ENCODE measurements at places on chromosomes 3 and 15.

DNA sequence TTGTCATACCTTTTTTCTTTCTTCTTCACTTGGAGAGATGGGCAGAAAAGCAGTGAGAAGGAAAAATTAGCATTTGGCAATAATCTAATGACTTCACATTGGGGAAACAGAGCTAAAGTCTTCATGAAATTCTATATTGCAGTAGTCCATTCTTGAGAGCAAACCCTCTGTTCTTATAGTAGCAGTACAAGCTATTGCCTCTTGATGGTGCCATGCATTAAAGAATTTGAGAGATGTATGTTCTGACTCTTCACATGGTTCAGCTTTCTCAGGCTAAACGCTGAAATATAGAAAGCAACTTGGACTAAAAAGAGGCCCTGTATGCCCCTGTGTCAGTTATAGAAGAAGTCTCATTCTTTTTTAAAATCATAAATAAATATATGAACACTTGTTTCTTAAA lies 36.0 kb downstream of the PHLDB2 start:
- DNase-seq: no peak

- no peak for DNase-seq
Observed at GRCh38 chr3:171768281-171768900, 41.9 kb downstream of the PLD1 start.

DNA sequence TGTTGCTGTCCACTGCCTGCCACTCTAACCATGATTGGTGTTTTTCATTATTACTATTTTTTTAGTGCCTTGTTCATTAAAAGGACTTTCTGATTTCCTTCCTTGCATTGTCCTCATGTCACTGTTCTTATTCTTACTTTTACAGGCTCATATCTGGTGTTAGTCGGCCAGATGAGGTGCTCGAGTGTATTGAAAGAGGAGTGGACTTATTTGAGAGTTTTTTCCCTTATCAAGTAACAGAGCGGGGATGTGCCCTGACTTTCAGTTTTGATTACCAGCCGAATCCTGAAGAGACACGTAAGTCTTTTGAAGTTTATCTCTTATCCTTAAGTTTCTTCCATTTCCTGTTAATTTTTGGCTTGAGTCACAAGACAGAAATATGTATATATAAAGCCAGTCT lies 23.2 kb downstream of the QTRT2 start:
- no peak for DNase-seq

- DNase-seq: no peak
Observed at GRCh38 chr3:120526011-120526870, 69.9 kb upstream of the NDUFB4 start.

DNA sequence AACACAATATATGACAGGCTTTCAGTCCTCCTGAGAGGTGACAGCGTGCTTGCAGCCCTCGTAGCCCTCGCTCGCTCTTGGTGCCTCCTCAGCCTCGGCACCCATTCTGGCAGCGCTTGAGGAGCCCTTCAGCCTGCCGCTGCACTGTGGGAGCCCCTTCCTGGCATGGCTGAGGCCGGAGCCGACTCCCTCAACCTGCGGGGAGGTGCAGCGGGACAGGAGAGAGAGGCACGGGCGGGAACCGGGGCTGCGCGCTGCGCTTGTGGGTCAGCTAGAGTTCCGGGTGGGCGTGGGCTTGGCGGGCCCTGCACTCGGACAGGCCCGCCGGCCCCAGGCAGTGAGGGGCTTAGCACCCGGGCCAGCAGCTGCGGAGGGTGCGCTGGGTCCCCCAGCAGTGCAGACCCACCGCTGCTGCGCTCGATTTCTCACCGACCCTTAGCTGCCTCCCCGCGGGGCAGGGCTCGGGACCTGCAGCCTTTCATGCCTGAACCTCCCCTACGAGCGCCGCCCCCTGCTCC lies 60.4 kb upstream of the HRH1 start:
- no peak for DNase-seq

- no peak for DNase-seq
Observed at GRCh38 chr15:96366526-96366877, 36.0 kb downstream of the NR2F2 start.

DNA sequence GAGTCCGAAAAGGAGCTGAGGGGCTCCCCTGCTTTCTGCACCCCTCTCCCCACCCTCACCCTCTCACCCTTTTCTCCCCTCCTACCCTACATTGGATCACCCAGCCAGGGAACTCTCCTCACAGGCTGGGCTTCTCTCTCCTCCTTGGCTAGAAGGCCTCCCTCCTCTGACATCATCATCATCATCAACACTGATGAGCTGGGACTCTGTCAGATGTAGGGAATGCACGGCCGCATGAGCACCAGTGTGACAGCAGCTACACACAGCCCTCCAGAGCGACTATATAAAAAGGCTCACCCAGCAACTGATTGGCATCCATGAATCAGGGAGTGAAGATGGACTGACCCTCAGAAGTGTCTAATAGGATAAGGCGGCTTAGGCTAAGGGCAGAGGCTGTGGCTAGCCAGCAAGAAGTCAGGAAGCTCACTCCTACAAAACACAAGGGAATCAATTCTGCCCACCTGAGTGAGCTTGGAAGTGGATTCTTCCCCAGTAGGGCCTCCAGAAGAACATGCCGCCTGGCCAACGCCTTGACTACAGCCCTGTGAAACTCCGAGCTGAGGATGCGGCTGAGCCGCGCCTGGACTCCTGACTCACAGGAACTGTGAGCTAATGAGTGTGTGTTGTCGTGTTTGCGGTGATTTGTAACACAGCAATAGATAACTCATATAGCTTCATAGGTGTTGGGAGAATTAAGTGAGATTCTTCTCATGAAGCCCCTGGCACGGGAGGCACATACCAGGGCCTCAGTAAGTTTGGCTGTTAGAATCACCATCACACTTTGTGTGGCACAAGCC lies 147.6 kb downstream of the FAM43A start:
- no peak for DNase-seq

- DNase-seq: no peak
Observed at GRCh38 chr15:64400583-64400982, 12.9 kb downstream of the TRIP4 start.

GRCh38 chr15:84631706-84632272 lies 22.3 kb downstream of the WDR73 start:
- no peak for DNase-seq

DNA sequence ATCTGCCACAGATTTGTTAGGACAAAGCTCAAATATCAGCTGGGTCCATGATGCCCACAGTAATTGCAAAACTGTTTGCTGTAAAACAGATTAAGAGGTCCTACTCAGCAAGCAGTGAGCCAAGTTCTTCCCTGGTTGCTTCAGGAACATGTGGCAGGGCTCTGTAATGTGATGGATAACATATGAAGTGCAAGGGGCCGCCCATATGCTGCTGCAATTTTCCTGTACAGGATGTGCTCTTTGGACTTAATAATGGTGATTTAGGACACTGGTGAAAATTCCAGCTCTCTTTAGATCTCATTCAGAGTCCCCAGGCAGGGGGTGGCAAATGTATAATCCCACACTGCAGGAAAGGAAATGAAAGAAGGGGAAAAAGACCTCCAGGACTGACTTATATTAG lies 289.4 kb downstream of the LSAMP start:
- DNase-seq: no peak

DNA sequence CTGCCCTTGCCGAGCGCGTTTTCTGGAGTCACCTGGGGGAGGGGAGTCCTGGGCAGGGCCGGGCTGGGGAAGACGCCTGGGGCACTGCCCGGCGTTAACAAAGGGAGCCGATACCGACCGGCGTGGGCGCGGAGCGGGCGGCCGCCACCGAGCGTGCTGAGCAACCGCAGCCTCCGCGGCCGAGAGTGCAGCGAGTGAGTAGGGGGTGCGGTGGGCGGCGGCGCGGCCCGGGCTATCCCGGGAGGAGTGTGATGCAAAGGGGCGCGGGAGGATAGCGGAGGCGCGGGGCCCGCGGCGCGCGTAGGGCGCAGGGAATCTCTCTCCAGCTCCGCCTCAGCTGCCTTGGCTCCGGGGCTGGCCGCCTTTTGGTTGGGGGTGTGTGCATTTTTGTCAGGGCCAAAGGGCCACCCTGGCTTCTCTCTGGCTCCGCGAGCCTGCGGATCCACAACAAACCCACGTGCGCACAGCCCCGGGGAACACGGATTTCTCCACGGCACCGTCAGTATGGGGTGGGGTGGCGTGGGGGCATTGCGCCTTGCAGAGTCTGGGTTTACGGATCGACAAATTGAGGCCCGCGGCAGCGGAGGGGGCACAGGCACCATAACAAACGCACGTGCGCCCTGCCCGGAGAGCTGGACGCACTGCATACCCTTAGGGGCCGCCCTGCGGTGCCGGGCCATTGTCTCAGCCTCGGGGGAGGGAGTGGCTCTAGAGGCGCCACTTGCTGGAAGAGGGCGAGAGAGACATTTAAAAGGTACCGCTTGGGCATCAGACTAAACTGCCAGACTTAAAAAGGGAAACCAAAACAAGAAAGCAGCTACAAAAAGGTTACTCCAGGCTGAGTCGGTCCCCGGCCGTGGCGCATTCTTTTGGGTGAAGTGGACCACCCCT lies 560 bp downstream of the ST6GAL1 start:
- DNase-seq: peak; percentile 84

DNA sequence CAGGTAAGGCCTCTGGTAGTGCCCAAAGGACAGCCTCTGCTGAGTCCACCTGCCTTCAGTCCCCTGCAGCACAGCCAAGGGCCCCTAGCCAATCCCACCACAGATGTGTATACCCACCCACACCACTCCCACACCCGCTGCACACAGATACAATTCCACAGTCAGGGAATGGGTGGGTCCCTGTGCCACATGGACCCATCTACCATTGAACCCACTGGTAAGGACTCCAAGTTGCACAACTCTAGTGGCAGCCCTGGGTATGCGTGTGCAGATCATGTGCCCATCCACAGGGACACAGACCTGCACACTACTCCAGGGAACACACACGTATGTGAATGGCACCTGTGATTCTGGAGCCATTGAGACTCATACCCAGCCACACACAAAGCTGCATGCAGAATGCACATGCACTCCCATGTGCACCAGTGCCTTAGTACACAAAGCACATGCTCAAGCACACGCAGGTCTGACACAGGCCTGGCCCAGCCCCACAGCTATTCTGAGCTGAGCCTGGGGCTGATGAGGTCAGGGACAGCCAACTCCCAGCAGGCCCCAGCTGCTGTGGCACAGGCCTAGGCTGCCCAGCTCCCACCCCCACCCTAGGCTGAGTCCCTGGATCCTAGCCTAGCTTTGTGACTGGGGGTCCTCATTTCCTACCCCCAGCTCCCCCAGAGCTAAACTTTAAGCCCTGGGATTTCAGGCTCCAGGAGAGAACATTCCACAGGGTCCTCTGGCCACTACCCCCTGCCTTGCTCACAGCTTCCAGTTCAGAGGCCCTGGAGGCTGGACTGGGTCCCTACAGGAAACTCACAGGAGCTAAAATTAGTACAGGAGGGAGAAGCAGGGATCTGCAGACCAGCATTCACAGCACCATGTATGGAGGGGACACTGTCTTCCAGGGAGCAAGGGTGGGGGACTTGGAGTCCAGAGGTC lies 2.7 kb upstream of the ALS2CL start:
- DNase-seq: no peak

DNA sequence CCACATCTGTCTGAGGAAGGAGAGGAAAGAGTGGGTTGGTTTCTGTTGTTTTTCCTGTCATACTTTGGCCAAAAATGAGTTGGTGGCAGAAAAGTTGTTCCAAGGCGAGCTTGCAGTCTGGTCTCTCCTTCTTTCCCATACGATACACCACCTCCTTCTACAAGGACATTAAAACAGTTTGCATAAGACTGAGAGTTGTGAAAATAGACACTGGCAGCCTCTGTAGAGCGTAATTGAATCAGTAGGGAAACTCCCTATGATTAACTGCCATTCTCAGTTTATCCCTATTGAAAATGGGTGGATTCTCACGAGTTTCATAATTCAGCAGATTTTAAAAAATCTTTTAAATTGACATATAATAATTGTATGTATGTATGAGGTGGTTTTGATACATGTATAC lies 3.7 kb upstream of the LSG1 start:
- DNase-seq: no peak

DNA sequence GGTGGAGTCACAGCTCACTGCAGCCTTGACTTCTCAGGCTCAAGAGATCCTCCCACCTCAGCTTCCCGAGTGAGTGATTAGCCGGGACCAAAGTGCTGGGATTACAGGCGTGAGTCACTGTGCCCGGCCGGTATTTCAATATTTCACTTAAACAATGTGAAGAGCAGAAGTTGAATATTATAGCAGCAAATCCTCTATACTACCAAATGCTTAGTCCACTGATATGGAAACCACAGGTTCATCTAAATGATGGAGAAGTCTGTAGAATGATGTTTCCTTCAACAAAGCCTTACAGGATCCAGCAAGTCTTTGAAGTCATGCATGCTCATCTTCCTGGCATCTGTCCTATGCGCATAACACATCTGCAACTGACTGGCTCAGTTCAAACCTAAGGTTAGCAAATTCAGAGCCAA lies 20.3 kb upstream of the UACA start:
- DNase-seq: no peak

DNA sequence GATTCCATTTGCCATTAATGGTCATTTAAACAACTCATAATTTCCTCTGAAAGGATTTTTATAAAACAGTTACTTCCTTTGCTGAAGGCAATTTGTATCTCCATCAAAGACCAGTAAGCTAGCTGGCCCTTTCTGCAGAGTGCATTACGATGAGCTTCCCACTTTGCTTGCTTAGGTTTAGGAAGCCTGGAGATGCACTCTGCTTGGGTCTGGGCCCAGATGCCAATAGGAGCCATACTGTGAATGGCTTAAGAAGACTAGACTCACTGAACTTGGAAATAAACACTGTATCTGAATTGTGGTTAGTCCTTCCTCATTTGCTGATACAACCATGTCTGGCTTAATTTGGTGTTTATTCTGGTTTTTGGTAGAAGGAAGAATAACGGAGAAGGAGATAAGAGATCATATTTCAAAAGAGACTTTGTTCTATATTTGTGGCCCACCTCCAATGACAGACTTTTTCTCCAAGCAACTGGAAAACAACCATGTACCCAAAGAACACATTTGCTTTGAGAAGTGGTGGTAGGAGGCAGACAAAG lies 38.1 kb downstream of the OXNAD1 start:
- DNase-seq: no peak

- DNase-seq: peak; percentile 68
Observed at GRCh38 chr15:64536244-64536836, 76.0 kb downstream of the ZNF609 start.

DNA sequence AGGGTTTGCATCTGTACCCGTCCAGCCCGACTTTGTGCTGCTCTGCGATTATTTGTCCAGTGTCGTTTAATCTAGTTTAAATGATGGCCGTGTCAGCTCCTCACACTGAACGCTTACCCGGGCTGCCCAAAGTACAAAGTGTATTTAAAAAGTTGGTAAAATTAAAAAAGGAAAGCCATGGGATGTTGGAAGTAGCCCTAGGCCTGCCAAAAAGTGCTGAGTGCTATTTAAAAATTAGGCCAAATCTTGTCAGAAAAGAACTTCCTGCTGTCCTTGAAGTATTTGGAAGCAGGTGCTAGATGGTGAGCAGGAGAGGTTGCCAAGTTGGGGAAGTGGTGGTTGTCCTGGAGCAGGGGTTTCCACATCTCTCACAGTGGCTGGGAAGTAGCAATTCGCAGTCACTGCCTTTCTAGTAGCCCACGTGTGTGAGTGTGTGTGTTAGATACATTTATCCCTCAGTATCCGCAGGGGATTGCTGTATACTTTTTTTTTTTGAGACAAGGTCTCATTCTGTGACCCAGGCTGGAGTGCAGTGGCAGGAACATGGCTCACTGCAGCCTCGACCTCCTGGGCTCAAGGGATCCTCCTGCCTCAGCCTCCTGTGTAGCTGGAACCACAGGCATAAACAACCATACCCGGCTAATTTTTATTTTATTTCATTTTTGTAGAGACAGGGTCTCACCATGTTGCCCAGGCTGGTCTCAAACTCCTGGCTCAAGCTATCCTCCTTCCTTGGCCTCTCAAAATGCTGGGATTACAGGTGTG lies 664 bp downstream of the PPCDC start:
- DNase-seq: peak; percentile 65

Data from activated CD8-positive, alpha-beta memory T cell treated with anti-CD3 and anti-CD28 coated beads for 24 hours (primary cell).